ENCODE measurements at places on chromosomes 5 and 9.

DNA sequence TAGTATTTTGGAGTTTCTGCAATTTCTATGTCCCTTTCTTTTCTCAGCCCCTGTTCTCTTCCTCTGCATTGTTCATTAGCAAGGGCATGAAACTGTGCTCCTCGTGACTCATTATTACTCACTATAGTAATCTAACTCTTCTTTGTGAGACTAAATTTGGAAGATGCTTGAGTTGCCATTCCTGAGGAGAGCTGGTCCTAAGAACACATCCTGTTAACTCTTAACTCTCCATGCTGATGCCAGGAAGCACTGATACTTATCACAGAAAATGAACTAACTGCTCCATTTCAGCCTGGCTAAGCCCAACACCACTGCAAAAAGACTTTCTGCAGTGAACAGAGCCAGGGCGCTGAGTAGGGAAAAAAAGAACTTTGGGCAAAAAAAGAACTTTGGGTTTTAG lies 10.6 kb upstream of the CSNK1A1 start:
- DNase-seq = peak; percentile 95

- peak; percentile 48 for DNase-seq
Measured at GRCh38 chr5:151805414-151806223, 33.9 kb downstream of the G3BP1 start.

DNA sequence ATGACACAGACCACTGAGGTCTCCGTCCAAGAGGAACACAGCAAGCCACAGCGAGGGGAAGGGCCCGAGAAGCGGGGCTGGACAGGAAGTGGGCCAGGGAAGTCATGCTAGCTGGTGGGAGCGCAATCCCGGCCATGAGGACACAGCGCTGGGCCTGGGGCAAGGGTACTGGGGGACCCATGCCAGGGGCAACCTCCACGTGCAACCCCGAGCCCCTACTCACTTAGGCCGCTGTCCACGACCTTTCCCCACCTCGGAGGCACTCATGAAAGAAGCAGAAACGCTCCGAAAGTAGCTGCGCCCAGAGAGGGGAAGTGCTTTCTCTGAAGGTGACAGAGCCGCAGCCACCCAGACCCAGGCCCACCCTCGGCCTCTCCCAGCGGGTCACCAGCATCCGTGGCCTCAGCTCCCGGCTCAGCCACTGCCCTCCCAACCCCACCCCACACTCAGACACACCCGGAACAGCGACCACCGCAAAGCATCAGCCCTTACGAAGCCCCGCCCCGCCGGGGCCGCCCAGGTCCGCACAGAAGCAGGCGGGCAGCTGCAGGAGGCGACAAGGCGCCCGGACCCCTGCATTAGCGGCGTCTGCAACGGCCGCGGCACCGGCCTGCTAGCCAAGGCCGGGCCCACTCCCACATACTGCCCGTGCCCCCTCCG lies 782 bp downstream of the BICD2 start:
- peak; percentile 38 for DNase-seq

- no peak for DNase-seq
Measured at GRCh38 chr9:23160952-23161469, 665.0 kb downstream of the ELAVL2 start.

GRCh38 chr5:476102-476813 lies 33.3 kb downstream of the EXOC3 start:
- no peak for DNase-seq

GRCh38 chr5:123101556-123101955 lies 12.5 kb downstream of the PRDM6 start:
- no peak for DNase-seq

- DNase-seq = no peak
Measured at GRCh38 chr5:73719632-73720031, 93.6 kb downstream of the ARHGEF28 start.

- no peak for DNase-seq
Measured at GRCh38 chr5:107951309-107951708, 280.6 kb upstream of the EFNA5 start.

DNA sequence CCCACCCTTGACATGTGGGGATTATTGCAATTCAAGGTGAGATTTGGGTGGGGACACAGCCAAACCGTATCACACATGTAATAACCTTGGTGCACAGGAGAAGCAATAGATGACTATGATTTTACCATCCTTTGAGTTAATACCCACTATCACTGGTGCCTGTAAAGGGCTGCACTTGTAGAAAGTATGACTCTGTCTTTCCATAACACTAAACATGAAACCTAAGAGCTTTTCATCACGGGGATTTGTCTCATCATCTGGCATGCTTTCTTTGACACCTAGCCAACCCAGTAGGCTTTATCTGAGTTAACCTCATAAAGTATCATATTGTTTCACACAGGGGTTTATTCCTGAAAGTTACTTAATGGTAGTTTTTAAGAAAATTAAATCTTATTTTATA lies 188.9 kb upstream of the TNC start:
- DNase-seq = no peak

GRCh38 chr9:35048511-35048910 lies 23.9 kb downstream of the VCP start:
- DNase-seq = no peak

DNA sequence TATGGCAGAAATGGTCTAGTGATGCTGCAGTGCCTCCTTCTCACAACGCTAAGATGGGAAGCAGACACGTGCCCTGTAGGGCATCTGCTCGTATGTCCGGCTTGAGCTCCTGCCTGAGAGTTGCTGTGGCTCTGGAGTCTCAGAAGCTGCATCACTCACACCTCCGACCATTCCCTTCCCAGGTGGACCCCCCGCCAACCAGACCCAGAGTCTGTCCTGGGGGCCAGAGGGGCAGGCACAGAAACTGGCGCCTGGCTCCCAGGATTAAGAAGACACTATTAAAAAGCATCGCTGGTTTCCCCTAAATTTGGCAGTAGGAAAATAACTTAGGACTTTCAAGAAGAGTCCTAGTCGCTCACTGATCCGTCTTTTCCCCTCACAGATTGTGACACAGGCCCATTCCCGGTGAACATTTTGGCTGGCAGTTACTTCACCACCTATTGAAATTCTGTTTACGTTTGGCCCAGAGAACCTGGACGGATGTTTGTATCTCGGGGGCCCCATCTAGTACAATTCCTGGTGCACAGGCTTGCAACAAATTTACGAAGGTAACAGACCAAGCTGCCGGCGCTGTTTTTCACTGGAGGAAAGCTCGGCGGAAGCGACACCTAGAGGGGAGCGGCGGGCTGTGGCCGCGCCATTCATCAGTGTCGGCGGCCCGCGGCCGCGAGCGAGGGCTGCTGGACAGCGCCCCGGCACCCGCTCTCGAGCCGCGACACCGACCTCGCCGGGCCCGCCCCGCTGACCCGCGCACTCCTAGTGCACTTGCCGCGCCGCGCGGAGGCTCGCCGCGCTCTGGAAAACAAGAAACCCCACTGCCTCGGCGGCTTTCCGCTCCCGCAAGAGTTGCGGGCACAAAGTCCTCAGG lies 1.6 kb downstream of the FSTL4 start:
- peak; percentile 32 for DNase-seq

DNA sequence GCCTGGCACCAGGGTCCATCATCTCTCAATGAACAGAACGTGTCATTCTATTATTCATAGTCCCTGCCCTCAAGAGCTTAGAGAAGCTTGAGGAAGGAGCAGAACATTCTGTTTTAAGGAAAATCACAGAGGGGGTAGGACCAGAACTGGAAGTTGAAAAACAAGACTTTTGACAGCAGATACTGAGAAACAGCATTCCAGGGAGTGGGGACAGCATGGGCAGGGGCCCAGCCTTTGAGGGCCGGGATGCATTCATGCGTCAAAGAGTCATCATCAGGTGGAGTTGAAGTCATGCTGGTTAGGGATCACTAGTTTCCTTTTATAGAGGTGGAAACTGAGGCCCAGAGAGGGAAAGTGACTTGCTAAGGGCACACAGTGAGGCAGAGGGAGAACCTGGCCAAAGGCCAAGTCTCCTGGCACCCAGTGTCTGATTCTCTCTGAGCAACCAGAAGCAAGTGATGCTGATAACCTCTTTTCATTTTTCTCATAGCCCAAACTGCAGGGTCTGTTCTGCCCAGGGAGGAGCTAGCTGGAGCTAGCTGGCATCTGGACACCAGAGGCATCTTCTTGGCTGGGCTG lies 41.5 kb upstream of the STXBP1 start:
- DNase-seq = no peak

GRCh38 chr9:127976498-127976897 lies 4.3 kb downstream of the EEIG1 start:
- no peak for DNase-seq

DNA sequence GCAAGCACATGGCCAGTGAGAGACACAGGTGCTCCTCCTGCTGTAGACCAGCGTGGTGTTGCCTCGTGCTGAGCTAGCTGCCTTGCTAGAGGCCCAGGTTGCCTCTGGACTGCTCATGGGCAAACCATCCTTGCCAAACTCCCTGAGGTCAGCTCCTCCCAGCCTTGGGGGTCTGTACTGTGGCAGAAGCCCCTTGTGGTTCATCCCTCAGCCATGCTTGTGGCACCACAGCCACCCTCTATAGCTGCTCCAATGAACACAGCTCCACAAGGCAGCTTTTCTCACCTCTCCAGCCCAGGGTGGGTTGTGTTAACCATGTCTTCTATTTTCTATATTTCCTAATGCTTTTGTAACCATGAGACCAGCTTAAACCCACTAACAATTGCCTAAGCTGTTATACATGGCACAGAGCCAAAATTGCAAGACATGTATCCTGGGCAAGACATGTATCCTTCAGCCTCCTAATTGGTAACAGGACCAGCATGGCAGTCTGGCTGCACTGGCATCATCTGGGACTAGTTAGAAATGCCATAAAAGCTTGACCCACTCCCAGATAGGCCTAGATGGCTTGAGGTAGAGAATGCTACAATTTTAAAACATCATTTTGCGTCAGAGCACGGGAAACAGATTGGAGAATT lies 183.1 kb upstream of the S1PR3 start:
- peak; percentile 18 for DNase-seq

DNA sequence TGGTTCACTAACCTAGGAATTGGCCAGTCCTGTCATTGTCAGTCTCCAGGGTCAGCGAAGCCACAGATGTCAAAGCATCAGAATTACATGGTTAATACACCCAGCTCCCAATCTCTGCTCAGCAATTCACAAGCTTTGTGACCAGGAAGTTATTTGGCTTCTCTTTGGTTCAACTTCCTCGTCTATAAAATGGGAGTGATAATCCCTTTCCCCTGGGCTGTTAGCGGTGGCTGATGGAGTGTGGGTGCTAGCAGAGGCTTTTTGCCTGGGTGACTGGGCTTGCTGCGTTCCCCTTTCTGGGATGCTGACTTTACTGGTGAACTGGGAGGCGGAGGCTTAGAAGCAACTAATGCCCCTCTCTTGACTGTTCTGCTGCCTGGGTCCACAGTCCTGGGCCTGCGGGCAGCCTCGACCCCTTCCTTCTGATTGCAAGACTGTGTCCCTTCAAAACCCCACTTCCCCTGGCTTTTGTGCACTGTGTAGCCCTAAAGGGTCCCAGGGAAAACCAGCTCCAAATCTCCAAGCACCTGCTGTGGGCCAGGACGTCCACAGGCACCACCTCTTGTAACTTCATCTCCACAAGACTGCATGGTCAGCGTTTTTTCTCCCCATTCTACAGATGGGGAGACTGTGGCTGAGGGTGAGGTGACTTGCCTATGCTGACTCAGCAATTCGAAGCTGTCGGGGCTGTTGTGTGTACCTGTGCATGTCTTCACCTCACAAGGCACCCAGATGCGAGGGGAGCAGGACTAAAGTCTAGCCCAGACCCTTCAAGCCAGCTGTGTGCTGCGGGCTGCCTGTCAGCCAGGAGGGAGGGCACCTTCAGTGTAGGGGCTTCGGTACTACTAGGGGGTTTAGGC lies 45.2 kb upstream of the NEURL1B start:
- no peak for DNase-seq

GRCh38 chr5:32259033-32259432 lies 53.7 kb downstream of the MTMR12 start:
- no peak for DNase-seq

GRCh38 chr5:109406719-109407118 lies 3.1 kb downstream of the PJA2 start:
- DNase-seq = no peak

GRCh38 chr5:111922344-111922743 lies 165.3 kb upstream of the NREP start:
- no peak for DNase-seq

DNA sequence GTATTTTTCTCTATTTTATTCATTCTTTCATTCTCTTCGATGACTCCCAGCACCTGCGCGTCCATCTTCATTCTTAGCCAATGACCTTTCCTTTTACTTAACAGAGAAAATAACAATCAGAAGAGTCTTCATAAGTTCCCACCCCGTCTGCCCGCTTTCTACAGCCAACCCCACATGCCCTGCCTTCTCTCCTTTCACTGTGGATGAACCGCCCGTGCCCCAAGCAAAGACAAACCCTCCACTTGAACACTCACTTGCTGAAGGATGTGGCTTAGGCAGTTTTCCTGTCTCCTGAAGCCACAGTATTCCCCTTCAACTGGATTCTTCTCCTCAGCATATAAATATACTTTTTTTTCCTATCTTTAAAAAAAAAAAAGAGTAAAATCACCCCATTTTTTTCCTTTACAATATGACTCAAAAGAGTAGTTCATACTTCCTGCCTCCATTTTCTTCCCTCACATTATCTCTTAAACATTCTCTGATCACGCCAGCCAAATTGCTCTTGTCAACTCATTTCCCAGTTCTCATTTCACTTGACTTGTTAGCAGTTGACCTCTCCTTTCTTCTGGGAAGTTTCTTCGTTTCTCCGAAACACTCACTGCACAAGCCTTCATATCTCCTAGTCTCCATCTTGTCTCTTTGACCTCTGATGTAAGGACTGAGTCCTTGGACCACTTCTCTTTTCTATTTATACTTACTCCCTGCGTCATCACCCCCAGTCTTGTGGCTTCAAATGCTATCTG lies 11.1 kb downstream of the NIPSNAP3B start:
- no peak for DNase-seq

- no peak for DNase-seq
Measured at GRCh38 chr9:93190133-93190525, 6.2 kb downstream of the WNK2 start.

Data from EL (cell line).